ENCODE measurements at places on chromosomes 13 and 19.

DNA sequence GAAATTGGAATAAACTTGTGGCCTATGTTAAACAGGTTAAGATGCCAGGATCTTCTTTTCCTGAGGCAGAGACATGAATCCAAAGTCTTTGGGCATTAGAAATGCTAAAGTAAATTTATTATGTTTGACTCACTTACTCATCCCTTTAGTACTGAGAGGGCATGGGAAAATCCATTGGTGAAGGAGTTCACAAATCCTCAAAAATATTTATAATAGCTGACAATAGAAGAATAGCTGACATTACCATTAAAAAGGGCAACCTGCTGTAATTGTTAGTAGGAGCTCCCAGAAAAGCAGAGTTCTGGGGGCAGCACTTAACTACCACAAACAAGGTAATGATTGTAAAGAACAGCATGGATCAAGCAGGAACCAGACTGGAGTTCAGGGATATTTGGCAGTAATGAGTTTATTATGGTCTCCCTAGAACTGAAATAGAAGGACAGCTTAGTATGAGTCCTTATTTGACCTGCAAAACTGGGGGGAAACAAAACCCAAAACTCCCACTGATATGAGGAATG is 285.8 kb upstream of the KLHL1 start:
- DNase-seq, result no peak

DNA sequence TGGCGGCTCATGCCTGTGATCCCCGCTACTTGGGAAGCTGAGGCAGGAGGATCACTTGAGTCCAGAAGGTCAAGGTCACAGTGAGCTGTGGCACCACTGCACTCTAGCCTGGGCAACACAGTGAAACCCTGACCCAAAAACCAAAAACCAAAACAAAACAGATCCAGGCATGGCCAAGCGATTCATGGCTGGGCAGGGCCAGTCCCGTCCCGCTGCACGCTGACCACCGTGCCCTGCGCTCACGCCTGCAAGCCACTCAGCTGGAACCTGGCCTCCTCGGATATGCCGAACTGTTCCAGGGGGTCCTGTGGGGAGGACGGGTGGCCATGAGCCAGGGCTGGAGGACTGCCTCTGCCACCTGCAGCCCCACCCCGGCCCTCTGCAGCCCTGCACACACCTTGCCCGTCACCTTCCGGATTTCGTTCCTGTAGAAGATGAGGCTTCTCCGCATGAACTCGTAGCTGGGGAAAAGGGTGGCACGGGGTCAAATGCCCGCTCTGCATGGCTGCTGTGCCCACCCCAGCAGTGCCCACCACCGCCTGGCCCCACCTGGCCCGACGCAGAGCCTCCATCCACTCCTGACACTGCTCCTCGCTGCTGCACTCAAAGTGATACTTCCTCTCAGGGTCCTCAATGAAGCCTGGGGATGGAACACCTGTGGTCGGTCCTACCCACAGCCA is 2.4 kb downstream of the PLEKHJ1 start:
- DNase-seq, result no peak

GRCh38 chr13:27130979-27131623 is 40.5 kb downstream of the USP12 start:
- peak; percentile 60 for DNase-seq

GRCh38 chr13:50070186-50070585 is 54.9 kb downstream of the KCNRG start:
- no peak for DNase-seq

- no peak for DNase-seq
Observed at GRCh38 chr19:35871611-35872010, 3.2 kb downstream of the APLP1 start.

- no peak for DNase-seq
Observed at GRCh38 chr19:54456423-54457373, 6.9 kb downstream of the LENG9 start.

DNA sequence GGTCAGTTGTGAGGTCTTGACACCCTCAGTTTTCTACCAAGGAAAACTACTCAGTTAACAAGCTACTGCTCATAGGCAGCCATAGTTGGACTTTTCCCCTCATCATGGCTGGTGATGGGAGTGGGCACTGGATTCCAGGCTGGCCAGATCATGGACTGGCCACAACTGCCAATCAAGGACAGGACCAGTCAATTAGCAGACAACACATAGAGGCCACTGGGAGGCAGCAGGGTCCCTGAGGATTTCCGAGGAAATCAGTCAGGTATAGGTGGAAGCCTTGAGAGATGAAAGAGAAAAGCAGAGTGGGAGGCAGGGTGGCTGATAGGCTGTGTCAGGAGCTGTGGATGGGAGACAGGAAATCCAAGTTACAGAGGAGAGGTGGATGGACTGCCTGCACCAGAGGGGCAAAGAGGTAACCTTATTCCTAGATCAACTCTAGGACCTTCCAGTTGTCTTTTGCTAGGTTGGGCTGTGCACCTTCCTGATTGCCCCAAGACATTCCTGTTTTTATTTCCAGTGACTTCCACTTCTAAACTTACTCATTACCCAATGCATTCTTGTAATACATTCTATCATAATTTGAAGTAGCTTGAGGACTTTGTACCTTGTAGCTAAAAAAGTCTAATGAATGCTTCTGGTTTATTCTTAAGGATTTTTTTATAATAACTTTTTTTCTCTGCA is 361.8 kb downstream of the KCNRG start:
- no peak for DNase-seq

DNA sequence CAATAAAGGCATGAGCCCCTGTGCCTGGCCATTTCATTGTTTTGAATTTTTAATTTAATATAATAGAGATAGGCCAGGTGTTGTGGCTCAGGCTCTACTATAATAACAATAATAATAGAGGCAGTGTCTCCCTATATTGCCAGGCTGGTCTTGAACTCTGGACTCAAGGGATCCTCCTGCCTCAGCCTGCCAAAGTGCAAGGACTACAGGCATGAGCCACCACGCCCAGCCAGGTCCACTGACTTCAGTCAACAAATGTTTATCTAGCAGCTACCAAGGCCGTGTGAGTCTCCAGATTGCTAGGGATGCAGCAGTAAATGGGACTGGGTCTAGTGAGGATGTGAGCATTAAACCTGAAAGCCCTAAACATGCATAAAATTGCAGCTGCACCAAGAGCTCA is 13.8 kb upstream of the ILF3 start:
- no peak for DNase-seq

DNA sequence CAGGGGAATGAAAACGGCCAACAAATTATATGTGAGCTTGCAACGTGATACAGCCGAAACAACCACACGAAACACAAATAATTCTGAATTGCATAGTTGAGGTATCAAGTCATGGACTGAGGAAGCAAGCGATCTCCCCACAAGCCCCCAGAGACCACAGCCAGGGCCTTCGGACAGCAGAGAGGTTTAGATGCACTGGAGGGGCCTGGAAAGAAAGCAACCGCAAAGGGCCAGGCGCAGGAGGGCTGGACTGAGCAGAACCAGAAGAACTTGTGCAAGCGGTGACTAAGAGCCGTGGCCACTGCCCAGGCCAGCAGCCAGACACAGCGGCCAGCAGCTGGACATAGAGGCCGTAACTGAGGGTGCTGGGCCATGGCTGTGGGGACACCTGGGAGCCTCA is 131.4 kb downstream of the TNFRSF19 start:
- DNase-seq, result no peak

DNA sequence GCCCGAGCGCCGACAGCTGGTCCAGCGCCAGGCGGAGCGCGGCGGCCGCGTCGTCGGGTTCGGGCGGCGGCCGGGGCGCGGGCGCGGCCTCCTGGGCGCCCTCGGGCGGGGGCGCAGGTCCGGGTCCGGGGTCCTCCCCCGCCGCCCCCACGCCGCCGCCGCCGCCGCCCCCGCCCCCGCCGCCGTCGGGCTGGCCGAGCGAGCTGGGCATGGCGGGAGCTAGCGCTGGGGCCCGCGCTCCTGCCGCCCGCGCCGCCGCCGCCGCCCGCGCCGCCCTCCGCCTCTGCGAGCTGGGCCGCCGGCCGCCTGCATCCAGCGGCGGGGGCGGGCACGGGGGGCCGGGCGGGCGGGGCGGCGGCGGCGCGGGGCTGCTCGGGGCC is 287 bp downstream of the MEX3D start:
- DNase-seq, result no peak

DNA sequence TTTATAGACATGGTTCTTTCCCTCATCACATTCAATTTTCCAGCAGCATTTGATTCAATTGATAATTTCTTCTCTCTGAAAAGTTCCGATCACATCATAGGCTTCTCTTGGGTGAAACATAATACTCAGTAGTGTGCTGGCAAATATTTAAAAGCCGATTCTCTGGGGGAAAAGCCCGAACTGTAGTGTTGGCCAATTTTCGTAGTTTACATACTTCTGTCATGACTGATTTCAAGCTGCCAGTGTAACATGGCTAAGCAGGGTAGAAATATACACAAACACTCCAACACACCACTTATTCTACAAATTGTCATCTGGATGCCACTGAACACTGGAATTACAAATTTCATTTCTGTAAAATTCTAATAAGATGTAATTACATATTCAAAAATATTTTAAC is 56.1 kb upstream of the FREM2 start:
- DNase-seq, result no peak

- DNase-seq, result no peak
Observed at GRCh38 chr19:1910177-1910576, 5.0 kb downstream of the ADAT3 start.

DNA sequence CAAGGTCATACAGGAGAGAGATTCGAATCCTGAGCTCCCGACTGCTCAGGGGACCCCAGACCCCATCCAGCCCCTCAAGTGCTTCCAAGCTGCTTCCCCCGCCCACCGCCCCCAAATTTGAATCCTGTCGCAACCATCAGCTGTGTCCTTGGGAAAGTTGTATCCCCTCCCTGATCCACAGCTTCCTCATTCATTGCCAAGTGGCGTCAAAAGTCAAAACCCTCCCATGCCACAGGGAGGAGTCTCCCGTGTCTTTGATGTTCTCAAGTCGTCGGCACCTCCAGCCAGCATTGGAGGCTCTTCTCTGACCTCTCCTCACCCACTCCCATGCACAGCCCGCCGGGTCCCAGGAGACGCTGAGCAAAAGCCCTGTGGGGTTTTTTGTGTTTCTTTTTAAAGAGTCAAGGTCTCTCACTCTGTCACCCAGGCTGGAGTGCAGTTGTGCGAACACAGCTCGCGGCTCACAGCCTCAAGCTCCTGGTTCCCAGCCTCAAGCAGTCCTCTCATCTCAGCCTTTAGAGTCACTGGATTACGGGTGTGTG is 2.8 kb upstream of the IFI30 start:
- no peak for DNase-seq

GRCh38 chr13:51202477-51203046 is 19.6 kb upstream of the FAM124A start:
- DNase-seq, result no peak

DNA sequence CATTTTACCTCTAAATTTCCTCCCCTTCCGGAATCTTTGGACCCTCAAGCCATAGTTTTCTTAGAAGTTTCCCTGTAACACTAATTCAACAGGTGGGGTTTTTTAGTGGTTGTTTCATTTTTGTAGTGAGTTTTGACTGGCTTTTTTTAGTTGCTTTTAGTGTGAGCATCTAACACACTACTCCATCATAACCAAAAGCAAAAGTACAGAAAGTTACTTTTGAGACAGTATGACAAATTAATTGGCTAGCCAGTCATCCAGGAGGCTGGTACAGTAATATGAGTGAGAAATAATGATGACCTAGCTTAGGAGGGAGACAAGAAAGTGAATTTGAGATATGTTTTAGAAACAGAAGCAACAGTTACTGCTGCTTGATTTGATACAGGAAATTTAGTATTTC is 71.5 kb downstream of the DNAJC15 start:
- no peak for DNase-seq

DNA sequence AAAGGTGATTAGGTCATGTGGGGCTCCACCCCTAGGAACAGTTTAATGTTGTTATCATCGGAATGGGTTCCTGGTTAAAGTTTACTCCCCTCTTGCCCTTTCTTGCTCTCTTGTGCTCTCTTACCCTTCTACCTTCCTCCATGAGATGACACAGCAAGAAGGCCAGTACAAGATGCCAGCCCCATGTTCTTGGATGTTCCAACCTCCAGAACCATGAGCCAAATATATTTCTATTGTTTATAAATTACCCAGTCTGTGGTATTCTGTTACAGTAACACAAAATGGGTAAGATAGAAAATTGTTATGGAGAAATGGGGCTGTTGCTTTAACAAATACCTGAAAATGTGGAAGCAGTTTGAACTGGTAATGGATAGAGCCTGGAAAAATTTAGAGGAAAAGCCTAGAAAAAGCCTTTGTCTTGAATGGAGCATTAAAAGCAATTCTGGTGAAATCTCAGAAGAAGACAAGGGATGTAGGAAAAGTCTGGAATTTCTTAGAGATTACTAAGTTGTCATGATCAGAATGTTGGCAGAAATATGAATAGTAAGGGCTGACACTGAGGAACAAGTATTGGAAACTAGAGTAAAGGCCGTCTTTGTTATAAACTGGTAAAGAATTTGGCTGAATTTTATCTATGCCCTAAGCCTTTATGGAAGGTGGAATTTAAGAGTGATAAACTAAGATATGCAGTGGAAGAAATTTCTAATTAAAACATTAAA is 53.5 kb upstream of the TSC22D1 start:
- no peak for DNase-seq

GRCh38 chr19:45815481-45816216 is 541 bp upstream of the RSPH6A start:
- DNase-seq, result no peak

- no peak for DNase-seq
Observed at GRCh38 chr13:43569658-43570057, 217.1 kb downstream of the ENOX1 start.

DNA sequence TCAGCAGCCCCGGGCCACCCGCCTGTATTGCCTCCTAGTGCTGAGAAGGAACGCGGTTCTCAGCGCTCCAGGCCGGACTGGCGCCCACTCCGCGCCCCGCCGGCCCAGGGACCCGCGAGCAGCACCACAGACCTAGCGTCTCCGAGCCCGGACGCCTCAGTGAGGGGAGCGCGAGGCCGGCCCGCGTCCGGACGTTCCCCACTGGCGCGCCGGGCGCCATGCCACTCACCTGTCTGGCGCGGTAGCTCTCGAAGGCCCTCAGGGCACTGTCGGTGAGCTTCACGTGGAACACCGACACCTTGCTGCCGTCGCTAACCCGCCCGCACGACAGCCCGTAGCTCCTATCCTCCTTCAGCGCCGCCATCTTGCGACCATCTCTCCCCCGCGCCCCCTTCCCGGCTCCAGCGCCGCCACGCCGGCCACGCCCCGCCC is at the start of gene ELL:
Gene ELL (minus strand): TSS at position 379 of the 432 bp plus-strand sequence. CDS start 15 bp downstream, at position 364.
- no peak for DNase-seq

- no peak for DNase-seq
Observed at GRCh38 chr13:44024846-44025195, 145.1 kb downstream of the LACC1 start.

All from effector memory CD8-positive, alpha-beta T cell (primary cell).